ENCODE measurements at places on chromosomes 7 and 10. TPM values are rescaled to one million over a fixed set of nuclear protein-coding genes. Genes with fewer than 3 reads are reported as not detected.

DNA sequence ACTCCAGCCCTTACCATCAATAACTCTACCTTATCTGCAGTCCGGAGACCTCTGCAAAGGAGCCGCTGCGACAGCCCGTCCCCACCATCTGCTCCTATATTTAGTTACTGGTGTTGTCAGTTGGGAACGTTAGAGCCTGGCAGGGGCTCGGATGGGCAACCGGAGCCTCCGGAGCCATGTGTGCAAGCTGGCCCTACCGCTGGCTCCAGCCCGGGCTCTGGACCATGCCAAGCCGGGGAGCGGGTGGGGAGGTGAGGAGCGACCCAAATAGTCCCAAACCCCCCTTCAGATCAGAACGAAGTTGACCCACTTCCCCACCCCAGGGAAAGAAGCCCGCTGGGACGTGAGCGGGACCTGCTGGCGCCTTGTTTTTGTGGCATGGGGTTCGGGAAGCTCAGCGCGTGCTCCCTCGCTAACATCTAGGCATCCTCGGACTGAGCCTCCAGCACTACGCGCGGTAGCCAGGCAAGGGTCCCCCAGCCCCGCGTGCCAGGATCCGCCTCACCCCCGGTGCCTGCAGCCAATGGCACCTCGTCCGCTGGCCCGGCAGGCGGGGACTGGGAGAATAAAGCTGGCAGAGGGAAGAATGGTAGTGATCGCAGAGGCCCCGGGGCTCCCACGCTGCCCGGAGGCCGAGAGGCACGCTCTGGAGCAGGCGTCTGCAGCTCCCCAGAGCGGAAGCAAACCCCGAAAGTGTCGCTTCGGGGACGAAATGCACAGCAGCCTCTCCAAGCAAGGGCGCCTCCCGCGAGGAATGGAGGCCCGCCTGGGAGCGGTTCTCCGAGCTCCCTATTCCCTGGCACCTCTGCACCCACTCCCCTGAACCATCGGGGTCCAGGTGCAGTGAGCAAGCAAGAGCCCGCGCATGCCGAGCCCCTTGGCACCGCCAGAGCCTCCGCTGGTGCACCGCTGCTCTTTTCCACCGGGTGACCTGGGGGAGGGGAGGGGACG lies 679 bp downstream of the LRRC20 start:
- peak; percentile 43 for DNase-seq

Gene COL1A2
- 1,229 TPM for polyA plus RNA-seq

Gene MKX
- 0.91 TPM for polyA plus RNA-seq

- no peak for DNase-seq
Measured at GRCh38 chr10:10259013-10259412, 758.7 kb upstream of the CELF2 start.

Gene SYCE1
- 0.21 TPM for polyA plus RNA-seq

Gene GIMAP2
- polyA plus RNA-seq, result 26.3 TPM

Gene TMEM225B
- polyA plus RNA-seq, result 1.7 TPM

GRCh38 chr7:66307591-66308215 lies 102.6 kb downstream of the TPST1 start:
- no peak for DNase-seq

Data from right lung (tissue), 10 donors.